ENCODE measurements at places on chromosomes 4 and X.
A peak's percentile ranks its signal among the peaks of the same experiment; 100 is the strongest.

DNA sequence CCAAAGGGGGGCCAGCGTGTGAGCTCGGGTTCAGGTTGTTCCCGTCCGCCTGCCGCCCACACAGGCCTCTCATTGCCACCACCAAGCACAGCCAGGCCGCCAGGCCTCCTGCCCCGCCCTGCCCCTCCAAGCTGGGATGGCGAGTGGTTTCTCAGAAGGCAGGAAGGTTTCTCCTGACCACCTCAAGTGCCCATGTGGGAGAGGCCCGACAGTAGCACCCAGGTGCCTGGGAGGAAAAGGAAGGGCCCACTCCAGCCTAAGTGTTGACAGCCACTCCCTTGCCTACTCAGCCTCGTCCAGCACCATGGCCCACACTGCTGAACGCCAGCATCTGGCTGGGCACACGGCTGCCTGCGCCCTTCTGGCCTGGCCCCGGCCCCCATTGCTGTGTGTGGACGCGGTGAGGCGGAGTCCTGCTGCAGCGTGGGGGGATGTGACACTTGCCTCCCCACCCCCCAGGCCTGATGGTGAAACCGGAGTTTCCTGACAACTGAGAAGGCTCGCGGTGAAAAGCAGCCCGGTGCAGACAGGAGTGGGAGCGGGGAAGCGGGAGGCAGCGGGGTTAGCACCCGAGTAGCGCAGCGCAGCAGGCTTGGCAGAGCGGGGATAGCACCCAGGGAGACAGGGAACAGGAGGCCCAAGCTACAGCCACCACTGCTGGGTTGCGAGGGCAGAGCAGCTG is 19.2 kb downstream of the FLNA start:
- no peak for DNase-seq

- DNase-seq, result peak; percentile 89
Measured at GRCh38 chrX:12978205-12979025, 3.5 kb downstream of the TMSB4X start.

DNA sequence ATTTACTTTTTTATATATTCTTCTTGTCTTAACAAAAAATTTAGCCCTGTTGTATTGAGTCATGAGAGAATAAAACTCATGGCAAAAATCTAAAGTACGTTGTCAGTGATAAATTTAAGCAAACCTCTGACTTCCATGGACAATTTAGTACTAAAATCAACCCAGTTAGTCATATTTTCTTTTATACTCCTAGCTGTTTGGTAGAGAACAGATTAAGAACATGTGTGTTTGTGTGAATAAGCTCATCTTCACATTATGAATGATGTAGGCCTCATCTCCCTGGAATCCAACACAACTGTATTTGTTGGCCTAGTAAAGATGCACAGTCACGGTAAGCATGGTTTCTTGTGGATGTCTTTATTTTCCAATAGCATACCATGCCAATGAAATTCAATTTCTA is 40.8 kb upstream of the FAM47B start:
- DNase-seq, result no peak

- DNase-seq, result no peak
Measured at GRCh38 chr4:175034986-175035705, 117.0 kb downstream of the ADAM29 start.

DNA sequence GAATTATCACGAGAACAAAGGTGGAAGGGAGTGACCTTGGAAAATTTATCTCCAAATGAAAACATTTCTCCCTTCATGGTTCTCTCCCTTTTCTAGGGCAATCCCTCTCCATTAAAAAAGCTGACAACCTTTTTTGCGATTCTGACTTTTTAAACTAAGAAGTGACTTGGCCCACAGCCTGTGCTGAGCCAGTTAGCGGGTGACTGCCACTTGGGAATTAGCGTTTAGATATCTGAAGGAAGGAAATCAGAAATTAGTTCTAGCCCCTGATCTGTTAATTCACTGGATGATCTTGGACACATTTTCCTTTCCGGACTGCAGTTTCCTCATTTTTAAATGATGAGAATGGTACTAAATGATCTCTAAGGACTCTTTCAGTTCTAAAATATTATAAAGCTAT is 245.0 kb downstream of the FBXO8 start:
- DNase-seq, result no peak

- DNase-seq, result no peak
Measured at GRCh38 chr4:152738827-152739226, 40.7 kb downstream of the TIGD4 start.

DNA sequence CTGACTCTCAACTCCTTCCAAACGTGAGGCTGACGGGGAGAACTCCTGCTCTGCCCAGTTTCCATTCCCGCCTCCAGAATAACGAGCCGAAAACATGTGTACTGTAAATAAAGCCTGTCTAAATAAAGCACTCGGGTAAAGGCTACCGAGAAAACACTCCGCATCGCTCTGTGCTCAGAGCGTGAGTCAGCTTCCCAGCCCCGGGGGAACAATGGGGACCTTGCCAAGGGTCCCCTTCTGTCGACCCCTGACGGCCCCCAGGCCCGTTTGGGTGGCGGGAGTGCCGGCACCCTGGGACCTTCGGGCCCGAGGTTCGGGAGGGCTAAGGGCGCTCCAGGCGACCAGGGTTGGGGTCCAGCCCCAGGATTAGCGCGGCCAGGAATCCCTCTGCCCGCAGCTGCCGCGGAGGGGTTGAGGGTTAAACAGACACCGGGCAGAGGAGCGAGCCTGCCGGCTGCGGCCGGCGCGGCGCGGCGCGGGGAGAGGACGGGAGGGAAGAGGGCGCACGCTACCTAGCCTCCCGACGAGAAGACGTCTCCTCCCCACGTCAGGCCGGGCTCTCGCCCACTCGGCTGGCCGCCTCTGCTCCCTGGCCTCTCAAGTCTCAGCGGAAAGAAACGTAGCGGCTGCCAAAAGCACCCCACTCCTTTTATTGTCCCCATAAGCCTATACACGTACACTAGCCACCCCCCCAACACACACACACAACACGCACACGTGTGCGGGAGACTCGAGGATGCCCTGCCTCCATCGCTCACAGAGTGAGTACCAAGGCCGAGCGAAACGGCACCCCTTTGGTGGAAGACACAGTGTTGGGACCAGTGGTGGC is 85.5 kb downstream of the BCOR start:
- DNase-seq, result peak; percentile 41

GRCh38 chrX:98956014-98956413 is 1454.1 kb downstream of the PCDH19 start:
- DNase-seq, result peak; percentile 4

GRCh38 chr4:93384887-93385286 is 443.7 kb upstream of the ATOH1 start:
- DNase-seq, result no peak

DNA sequence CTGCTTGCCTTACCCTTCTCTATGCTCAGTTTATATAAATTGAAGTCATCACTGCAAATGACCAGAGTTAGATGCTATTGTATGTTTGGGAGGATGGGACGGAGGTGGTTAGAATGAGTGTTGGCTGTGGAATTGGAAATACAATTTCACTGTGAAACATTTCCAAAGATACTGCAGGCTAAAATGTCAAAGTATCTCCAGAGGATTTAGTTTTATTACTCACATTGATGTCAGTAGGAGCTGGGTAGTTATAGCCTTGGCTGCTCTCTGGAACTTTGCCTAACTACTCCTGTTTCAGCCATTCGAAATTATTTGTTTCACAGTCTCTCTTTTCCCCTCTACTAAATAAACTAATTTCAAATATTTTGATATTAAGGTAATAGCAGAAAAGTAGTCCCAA is 92.6 kb upstream of the PPP3CA start:
- no peak for DNase-seq

DNA sequence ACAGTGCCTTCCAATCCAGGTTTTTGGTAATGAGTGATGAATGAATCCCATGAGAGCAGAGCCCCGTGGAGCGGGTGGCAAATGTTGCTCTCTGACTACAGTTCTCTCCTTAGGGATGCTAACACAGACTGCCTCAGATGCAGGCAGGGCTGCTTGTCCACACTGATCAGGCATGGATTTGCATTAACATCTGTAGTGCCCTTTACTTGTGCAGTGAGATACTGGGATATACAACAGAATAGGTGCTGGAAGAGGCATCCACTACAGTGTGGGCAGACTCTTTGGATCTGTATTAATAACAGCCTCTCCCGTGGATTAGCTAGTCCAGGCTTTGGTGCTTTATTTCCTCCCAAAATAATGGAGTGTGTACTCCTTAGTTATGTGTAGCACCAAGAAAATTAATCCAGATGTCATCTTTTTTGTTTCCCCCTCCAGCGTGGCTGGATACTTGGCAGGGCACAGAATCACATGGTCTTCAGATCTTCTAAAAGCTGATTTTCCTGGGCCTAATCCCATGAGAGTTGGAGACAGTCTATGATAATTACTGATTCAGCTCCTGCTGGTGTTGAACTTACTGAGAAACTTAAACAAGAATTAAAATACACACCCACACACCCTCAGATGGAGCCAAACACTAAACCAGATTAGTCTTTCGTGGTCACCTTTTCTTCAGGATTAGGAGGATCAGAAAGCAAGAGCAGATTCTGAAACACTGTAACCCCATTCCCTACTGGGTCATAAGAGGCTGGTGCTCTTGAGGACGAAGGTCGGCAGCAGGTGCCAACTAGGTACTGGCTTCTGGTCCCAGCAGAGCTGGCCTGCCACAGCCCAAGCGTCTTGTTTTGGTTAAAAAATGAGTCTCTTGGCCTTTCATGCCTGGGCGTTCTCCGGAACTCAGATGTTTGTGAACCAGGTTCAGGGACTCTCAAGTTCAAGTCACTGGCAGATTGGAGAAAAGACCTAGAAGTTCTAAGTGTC is 23.1 kb upstream of the NAP1L5 start:
- no peak for DNase-seq

- DNase-seq, result no peak
Measured at GRCh38 chr4:17173300-17173699, 274.9 kb upstream of the LDB2 start.

GRCh38 chrX:100743009-100743607 is 11.2 kb upstream of the SYTL4 start:
- no peak for DNase-seq

DNA sequence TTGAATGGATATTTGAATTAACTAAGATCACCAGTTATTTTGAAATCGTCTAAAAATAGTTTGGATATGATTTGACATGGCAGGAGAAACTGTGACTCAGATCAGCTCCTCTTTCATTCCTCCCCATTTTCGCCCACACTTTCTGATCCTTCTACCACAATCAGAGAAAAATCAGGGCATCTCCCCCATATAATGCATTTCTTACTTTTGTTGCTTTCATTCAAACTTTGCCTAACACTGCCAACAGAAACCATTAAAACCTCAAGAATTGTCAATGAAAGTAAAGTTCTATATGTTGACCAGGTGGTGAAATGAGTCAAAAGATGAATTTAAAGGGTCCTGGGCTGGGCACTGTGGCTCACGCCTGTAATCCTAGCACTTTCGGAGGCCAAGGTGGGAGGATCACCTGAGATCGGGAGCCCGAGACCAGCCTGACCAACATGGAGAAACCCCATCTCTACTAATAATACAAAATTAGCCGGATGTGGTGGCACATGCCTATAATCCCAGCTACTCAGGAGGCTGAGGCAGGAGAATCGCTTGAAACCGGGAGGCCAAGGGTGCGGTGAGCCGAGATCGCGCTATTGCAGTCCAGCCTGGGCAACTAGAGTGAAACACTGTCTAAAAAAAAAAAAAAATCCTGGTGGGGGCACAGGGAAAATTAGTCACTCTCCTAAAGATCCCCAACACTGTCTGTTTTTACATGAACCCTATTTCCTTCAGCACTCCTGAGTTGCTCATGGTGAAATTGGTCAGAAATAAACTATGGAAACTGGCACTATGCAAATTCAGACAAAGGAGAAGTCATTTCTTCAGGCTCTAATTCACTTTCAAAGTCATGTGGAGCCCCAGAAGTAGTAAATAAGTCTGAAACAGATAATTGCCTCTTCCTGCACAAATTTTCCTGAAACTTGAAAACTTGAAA is 122.8 kb upstream of the NOCT start:
- no peak for DNase-seq

- DNase-seq, result no peak
Measured at GRCh38 chrX:25004485-25005032, 11.2 kb downstream of the ARX start.

DNA sequence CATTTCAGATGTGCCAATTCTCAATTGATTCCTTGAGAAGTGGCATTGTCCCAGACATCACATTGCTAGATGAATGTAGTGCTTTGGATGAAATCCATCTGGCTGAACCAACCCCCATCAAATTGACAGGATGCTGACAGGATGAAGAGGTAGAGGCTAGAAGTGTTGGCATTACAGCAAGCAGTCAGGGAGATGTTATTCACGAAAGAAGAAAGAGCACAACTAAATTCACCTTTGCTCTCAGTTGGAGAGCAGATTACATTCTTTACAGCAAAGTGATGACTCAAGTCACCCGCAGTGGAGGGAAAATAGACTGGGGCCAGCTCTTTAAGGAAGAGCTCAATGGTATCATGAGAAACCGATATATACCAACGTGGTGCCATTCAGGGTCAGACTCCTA is 259.6 kb downstream of the C4orf33 start:
- no peak for DNase-seq

DNA sequence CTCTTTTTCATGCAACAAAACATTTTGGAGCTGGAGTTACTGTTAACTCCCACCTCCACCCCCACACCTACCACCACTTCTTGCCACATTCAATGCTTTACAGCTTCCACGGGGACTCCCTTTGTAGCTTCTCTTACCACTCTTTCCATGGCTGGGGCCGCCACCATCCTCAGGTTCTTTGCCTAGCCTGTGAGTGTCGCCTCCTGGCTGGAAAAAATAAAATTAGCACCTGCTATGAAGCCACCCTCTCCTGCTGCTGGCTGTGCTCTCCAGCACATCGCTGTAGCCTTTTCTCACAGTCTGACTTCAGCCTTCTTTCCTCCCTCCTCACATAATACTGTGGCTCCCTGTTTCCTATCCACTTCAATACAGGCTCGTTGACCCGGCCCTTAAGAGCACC is 114.4 kb downstream of the FRAS1 start:
- DNase-seq, result no peak

- no peak for DNase-seq
Measured at GRCh38 chrX:150219374-150220185, 143.5 kb upstream of the MAMLD1 start.

DNA sequence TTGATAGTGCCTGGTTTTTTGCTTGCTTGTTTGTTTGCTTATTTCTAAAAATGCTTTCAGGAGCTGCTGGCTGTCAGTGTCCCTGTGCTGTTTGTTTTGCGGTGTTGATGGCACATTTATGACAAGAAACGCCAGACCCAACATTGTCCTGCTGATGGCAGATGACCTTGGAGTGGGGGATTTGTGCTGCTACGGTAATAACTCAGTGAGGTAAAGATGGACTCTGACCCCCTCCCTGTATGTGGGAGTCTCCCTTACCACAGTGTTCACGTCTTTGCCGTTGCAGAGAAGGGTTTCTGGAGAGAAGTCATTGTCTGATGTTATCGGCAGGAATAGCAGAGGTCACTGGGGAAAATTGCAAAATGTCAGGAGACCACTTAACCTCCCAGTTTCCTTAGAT is at the start of gene ARSH:
Gene ARSH, plus strand, starts transcription at position 52 of the 400 bp plus-strand sequence. Its CDS starts 67 bp downstream, at position 119.
- DNase-seq, result no peak

Measured in T47D (cell line).